Tibial artery (tissue), 4 donors: ENCODE measurements at places on chromosomes 3 and 15.

DNA sequence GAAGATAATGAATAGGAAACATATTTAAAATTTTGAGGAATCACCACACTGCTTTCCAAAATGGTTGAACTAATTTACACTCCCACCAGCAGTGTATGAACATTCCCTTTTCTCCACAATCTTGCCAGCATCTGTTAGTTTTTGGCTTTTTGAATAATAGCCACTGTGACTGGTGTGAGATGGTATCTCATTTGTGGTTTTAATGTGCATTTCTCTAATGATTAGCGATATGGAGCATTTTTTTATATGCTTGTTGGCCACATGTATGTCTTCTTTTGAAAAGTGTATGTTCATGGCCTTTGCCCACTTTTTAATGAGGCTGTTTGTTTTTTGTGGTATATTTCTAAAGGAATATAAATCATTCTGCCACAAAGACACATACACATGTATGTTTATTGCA, 166.3 kb downstream of the NECTIN3 start:
- DNase-seq: no peak

GRCh38 chr15:55457401-55458022, 49.2 kb downstream of the PIERCE2 start:
- no peak for DNase-seq

GRCh38 chr3:2819571-2819970, 290.6 kb downstream of the IL5RA start:
- DNase-seq: no peak

DNA sequence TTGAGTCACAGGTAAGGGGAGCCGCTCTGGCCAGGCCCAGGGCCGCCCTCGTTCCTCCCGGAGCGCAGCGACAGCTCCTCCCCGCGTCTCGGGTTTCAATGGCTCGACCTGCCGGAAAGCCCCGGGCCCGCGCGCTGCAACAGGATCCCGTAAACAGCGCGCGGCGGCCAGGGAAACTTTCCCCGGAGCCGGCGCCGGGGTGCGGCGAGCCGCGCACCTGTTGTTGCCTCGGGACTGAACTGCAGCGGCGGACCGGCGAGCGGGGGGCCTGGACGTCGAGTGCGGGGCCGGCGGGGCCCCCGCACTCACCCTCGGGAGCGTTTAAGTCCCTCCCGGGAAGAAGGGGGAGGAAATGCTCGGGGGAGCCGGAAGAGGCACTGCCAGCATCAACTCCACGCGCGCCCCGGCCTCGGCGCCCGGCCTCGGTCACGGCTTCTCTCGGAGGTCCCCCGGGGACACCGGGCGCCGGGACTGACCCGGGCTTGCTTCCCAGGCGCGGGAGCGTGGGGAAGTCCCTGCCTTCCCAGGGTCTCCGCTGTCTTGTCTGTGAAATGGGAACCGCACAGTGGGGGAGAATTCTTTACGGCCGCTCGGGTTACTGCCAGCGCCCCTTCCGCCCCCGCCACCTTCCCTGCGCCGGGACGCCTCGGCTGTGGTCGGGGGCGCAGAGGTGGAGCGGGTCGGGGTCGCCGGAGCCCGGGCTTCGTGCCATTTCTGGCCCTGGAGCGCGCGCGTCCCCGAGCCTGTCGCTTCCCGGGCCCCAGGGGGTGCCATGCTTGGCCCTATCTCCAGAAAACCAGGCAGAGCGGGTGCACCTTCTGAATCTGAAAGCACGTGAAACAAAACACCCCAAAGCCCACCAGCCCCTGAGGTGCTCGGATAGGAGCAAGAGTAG, 7.5 kb upstream of the PGPEP1L start:
- no peak for DNase-seq

DNA sequence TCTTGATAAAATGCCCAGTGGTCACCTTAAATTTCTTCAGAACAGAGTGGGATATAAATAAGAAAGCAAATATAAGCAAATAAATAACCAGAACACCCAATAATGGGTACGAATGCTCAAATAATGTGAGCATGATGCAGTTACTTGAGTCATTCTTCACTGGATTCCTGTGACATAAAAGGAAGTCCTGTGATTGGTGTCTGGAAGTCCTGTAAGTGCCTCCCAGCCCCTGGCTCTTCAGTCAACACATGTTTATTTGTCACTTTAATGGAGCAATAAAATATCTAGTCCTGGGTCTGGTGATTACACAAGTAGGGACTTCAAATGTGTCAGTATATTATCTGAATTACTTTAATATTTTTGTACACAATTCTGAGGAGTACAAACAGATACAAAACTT, 30.4 kb downstream of the TMEM212 start:
- no peak for DNase-seq

- no peak for DNase-seq
These were observed 1554.9 kb upstream of the CADM2 start for GRCh38 chr3:83403927-83404326.

- no peak for DNase-seq
These were observed 128.9 kb downstream of the AQP9 start for GRCh38 chr15:58267051-58267450.

GRCh38 chr15:55408012-55408928, at the start of the genes CCPG1 and PIERCE2:
Gene CCPG1, minus strand, starts transcription at chr15:55408359. Its CDS starts 18,935 bp downstream, at chr15:55389424.
Gene PIERCE2, plus strand, starts transcription at chr15:55408495. Its CDS starts 274 bp downstream, at chr15:55408769.
- DNase-seq: peak; percentile 94

- no peak for DNase-seq
These were observed 47.9 kb downstream of the RGMA start for GRCh38 chr15:93041159-93041547.

GRCh38 chr15:73796331-73796831, 43.2 kb upstream of the INSYN1 start:
- DNase-seq: no peak

DNA sequence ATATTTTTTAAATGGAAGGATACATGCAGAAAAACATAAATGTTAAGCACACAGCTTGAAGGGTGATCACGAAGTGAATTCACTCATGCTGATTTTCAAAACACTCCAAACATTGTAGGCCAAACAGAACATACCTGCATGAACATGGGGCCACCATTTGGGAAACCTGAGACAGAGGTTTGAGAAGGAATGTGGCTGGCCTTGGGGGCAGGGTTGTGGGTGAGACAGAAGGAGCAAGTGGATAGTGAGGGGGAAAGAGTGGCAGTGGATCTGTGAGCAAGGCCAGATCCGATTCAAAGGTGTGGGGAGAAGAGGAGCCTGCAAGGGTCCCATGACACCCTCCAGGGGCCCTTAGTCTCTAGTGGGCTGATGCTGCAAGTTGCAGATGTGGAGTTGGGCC, 94.9 kb downstream of the HMG20A start:
- DNase-seq: peak; percentile 21

DNA sequence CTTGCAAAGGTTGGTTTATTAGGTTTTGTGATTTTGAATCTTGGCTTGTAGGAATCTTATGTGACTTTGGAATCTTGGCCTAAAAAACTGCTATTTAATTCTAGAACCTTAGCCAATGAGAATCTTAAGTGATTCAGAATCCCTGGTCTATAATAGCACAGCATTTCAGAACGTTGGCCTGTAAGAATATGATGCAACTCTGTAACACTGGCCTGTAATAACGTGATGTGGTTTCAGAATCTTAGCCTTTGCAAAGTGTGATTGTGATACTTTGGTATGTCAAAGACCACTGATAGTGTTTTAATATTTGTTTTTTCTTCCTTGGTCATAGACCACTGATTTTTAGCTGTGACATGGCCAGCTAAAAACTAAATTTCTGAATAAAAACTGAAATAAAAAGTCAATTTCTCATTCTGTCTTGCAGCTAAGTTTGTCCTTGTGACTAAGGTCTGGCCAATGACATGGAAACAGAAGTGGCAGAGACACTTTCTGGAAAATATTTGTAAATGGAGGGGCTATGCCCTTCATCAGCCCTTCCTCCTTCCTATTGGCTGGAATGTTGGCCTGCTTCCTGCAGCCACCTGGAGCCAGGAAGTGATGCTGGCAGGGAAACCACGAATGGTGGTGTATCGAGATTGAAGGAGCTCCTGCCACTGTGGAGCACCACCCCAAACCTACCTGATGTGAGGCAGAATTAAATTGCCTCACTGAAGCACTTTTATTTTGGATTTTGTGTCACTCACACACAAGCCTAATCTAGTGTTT, 42.3 kb upstream of the CORO2B start:
- DNase-seq: no peak

- DNase-seq: no peak
These were observed 134.8 kb downstream of the FBLN2 start for GRCh38 chr3:13683772-13684171.

DNA sequence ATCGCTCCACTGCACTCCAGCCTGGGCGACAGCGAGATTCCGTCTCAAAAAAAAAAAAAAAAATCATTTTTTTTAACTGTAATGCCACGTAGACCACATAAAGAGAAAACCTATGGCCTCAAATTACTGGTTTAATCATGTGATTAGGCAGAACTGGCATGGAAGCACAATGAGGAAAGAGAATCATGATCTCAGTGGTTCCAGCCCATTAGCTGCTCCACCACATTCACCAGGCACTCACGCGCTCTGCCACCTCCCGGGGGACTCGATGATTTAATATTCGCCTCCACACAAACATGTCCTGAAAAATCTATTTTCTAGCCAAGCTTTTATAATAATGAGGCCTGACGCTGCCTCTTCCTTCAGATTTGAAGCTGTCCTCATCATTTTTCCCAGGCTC, 204.7 kb downstream of the TBL1XR1 start:
- DNase-seq: no peak

- DNase-seq: no peak
These were observed 70.7 kb downstream of the RIOX2 start for GRCh38 chr3:97901313-97902248.
